ENCODE measurements at places on chromosomes 5 and 9.
A peak's percentile ranks its signal among the peaks of the same experiment; 100 is the strongest.

DNA sequence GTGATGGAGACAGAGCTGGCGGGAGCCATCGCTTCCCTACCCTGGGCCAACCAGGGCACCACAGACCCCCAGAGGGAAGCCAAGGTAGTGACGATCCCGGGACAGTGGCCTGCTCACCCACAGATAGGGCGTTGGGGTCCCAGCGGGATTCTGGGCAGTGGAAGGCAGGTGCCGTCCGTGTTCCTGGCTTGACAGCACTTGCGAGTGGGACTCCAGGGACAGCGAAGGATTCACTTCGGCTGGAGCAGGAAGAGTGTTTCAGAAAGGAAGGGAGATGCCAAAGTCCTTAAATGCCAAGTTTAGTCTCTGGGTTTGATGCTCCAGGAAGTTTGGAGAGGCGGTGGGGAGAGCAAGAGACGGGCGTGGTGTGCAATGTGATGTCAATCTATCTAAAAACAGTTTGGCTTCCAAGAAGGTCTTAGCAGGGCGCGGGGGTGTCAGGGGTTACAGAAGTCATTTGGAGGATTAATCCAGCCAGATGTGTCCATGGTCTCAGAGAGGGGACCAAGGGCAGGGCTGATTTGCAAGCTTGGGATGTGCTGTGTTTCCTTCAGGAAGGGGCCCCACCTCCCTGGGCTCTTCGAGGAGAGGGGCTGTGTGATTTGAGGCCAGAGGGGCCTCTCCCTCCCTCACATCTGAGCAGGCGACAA, 74.9 kb downstream of the NTNG2 start:
- peak; percentile 17 for DNase-seq

DNA sequence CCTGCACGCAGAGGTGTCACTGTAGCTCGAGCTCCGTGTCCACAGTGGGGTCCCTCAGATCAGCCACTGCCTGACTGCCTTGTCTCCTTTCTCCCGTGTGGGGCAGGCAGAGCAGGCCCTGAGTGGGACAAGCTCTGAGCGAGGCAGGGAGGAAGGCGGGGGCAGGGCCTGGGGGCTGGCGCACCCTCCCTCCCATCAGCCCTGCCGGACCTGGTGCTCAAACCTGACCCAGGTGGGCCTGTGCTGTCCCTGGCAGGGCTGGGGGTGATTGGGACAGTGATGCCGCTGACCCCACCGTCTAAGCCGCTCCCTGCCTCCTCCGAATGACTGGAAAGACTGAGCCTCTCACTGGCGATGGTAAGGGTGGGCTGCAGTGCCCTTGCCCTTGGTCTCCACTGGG, 60.9 kb downstream of the KCNT1 start:
- DNase-seq: no peak

- peak; percentile 23 for DNase-seq
Observed at GRCh38 chr5:81140441-81140840, 92.7 kb upstream of the CKMT2 start.

DNA sequence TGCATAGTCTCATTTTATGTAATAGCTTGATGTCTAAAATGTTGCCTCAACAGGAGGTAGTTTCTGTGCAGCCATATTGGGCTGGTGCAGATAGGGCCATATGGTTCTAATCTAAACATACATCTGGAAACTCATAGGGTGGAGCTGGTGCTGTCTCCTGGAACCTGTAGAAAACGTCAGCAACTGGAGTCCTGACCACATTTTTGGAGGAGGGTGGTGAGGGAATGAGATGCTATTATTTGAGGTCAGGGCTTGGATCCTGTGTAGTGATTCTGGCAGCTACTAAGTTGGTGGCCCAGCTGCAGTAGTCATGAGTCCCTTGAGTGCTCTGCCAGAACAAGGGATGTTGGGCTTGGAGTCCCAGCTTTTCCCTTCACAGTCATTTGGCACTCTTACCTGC, 14.1 kb downstream of the MAN2A1 start:
- no peak for DNase-seq

DNA sequence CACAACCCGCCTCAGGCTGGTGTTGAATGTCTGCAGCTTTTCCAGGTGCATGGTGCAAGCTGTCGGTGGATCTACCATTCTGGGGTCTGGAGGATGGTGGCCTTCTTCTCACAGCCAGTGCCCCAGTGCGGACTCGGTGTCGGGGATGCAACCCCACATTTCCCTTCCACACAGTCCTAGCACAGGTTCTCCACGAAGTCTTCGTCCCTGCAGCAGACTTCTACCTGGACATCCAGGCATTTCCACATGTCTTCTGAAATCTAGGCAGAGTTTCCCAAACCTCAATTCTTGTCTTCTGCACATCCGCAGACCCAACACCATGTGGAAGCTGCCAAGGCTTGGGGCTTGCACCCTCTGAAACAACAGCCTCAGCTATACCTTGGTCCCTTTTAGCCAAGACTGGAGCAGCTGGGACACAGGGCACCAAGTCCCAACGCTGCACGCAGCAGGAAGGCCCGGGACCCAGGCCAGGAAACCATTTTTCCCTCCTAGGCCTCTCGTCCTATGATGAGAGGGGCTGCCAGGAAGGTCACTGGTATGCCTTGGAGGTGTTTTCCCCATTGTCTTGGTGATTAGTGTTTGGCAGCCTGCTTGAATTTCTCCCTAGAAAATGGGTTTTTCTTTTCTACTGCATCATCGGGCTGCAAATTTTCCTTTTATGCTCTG, 18.2 kb downstream of the PSIP1 start:
- DNase-seq: no peak

DNA sequence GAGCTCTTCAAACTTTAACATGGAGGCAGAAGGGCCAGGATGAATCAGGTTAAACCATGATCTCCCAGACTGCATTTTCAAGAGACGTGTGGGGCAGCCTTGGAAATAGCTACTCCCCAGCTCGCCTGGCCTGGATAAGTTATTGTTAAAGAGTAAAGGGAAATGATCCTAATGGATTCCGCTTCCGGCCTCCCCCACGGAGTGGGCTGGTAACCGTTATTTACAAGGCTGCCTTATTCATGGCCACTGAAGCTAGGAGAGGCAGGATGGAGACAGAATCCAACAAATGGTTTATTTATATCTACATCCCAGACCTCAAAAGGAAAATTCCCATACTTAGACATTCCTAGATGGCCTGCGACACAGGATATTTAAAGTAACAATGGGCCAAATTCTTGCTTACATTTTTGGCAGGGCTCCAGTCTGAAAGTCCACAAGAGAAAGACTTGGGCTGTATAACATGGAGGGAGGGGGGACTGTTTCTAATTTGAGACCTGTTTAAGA, 27.9 kb downstream of the SPRY4 start:
- peak; percentile 69 for DNase-seq

DNA sequence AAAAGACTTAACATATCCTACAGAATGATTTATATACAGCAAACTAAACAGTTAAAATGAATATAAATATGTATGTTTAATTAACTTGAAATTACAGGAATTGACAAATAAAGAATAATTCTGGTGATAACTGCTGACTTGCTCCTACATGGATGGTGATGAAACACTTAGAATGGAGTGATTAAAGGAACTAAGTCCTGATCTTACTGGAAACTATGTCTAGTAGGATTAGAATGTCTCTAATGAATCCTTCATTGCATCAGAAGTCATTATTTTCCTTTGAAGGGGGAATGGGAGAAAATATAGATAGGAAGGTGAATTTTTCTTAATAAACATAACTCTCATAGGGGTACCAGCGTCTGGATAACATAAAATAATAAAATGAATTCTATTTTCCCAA, 77.1 kb downstream of the CAMK4 start:
- DNase-seq: no peak

DNA sequence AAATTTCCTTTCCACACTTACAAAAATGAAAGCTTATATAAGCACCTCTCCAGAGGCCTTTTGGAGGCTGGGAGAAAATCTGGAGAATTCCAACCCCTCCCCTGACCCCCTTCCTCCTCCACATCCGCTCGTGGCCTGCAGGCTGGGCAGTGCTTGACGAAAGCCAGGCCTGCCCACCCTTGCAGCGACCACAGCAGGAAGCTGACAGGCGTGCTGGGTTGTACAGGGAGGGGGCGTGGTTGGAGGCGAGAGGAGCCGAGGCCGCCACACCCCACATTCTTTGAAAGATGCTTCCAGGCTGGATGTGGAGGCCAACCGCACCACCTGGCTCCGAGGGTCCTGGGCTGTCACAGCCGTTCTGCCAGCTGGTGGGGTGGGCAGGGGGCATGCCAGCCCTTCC, 47.8 kb upstream of the IER5L start:
- no peak for DNase-seq

GRCh38 chr9:137456061-137456863, 2.9 kb downstream of the NSMF start:
- DNase-seq: no peak

GRCh38 chr9:38062106-38062497, 6.9 kb downstream of the SHB start:
- DNase-seq: peak; percentile 2

- DNase-seq: no peak
Observed at GRCh38 chr5:80069918-80070318, 34.8 kb downstream of the THBS4 start.

GRCh38 chr9:3824581-3824980, 298.8 kb upstream of the RFX3 start:
- no peak for DNase-seq

- DNase-seq: no peak
Observed at GRCh38 chr9:70531311-70531710, 116.9 kb upstream of the KLF9 start.

DNA sequence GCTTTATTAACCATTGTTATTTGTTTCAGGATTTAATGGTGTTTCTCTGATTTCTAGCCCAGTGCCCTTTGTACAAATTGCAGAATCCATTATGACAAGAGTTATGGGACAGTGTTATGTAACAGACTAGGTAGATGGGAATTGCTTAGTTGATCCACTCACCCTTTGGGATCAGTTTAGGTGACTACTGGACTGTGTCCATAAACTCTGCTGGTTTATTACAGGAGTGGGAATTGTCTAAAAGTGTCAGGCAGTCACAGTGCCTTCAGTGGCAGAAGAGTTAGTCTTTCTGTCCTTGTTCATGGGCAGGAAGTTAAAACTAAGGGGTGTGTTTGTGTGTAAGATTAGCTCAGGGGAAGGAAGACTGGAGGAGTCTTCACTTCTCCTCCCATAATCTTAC, 29.3 kb downstream of the RCL1 start:
- no peak for DNase-seq

- DNase-seq: no peak
Observed at GRCh38 chr5:6465831-6466790, 17.5 kb downstream of the UBE2QL1 start.

GRCh38 chr5:37751227-37751626, 88.6 kb downstream of the GDNF start:
- no peak for DNase-seq

- DNase-seq: peak; percentile 22
Observed at GRCh38 chr9:37937366-37937765, 33.4 kb upstream of the SLC25A51 start.

DNA sequence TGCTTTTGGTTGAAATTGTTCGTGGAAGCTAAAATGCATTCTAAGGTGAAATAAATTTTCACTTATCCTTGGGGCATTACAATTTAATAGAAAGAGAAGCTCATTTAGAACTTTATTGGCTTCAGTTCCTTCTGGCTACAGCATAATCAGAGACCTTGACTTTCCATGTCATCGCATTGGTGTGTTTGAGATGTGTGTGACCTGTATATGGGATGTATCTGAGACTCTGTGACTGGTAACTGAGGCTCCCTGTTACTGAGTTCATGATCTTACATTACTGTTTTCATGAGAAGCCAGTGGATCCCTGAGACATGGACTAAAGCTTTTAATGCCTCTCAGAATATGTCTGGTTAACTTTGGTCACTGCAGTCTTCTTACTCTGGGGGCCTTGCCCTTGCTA, 32.5 kb downstream of the SH3GL2 start:
- no peak for DNase-seq

GRCh38 chr9:17799369-17799768, 220.5 kb downstream of the SH3GL2 start:
- no peak for DNase-seq

GRCh38 chr5:27336817-27337216, 298.4 kb upstream of the CDH9 start:
- no peak for DNase-seq

- no peak for DNase-seq
Observed at GRCh38 chr5:169248996-169249395, 51.9 kb downstream of the SLIT3 start.

GRCh38 chr5:171627936-171628632, 157.5 kb upstream of the SMIM23 start:
- DNase-seq: no peak

GRCh38 chr5:172407241-172407691, 47.1 kb downstream of the SH3PXD2B start:
- DNase-seq: no peak

- no peak for DNase-seq
Observed at GRCh38 chr5:109987355-109987754, 297.6 kb downstream of the MAN2A1 start.

DNA sequence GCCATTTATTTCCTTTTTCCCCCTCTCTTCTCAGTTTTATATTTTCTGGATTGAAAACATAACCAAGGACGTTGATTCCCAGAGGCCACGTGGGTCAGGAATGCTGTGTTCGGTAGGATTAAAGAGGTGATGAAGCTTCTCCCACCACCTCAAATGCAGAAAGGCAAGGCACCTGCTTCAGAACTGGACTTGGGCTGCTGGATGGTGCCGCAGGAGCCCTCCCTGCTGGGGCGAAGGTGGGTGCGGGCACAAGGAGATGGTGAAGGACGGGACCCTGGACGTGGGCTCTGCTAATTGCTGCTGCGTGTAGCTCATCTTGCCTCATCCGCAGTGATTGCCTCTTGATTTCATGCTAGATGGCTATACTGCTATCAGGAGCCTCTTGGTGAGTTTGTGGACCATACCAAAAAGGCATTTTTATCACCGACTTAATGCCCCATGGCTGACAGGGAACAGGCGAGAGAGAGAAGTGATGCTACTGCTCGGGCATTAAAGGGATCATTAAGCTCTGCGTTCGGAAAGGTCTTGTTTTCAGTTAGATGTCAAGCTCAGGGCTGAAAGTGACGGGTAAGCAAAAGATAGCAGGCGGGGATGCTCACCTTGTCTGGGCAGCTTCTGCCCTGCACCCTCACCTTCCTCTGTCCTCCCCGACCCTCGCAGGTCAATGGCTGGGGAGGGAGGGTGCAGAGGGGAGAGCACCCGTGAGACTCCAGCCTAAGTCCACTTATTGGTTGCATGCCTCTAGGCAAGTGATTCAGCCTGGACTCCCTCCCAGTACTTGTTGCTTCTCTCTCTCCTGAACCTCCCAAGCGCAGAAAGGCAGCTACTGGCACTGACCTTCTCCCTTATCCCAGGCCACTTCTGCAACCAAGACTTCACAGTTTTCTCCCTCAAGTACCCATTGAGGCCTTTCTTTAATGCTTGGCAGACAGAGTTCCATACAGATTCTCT, 71.6 kb upstream of the FSTL4 start:
- DNase-seq: no peak

- no peak for DNase-seq
Observed at GRCh38 chr5:28473531-28474107, 1435.2 kb upstream of the CDH9 start.

DNA sequence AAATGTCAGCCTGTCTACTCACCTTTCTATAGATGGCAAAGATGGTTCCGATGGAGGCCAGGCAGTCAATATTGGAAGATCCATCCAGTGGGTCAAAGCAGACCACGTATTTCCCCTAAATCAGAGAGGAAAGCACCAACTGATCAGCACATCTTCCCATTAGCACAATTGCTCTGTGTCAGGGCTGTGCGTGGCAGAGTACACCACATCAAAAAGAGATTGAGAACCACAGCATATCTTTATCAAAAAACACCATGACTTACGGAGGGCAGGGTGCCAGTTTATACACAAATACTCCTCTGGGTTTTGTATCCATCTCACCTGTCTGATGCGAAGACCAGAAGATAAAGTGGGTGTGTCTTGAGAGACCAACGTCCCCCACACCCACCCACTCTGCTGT, 9.1 kb downstream of the FBP2 start:
- DNase-seq: no peak

GRCh38 chr9:4206718-4207117, 93.2 kb downstream of the GLIS3 start:
- no peak for DNase-seq

Data from left lung (tissue), 14 donors.